ENCODE measurements at places on chromosomes 12 and 14. TPM values are rescaled to one million over a fixed set of nuclear protein-coding genes. Genes with fewer than 3 reads are reported as not detected.

PRB2 gene
- polyA plus RNA-seq: not detected

ACVRL1 gene
- polyA plus RNA-seq: 0.05 TPM

CLEC9A gene
- not detected for polyA plus RNA-seq

SOX5 gene
- not detected for polyA plus RNA-seq

AICDA gene
- polyA plus RNA-seq: 0.05 TPM

GNG2 gene
- polyA plus RNA-seq: 2.4 TPM

OR6C2 gene
- not detected for polyA plus RNA-seq

MAP1LC3B2 gene
- polyA plus RNA-seq: 1.4 TPM

COX8C gene
- not detected for polyA plus RNA-seq

RNASE4 gene
- polyA plus RNA-seq: 8.6 TPM

LMO3 gene
- polyA plus RNA-seq: not detected

COCH gene
- polyA plus RNA-seq: 27.6 TPM

ABHD4 gene
- polyA plus RNA-seq: 70.7 TPM

AMN gene
- polyA plus RNA-seq: 0.58 TPM

NUDT14 gene
- 27.8 TPM for polyA plus RNA-seq

TTC6 gene
- polyA plus RNA-seq: 0.41 TPM

FAM181A gene
- polyA plus RNA-seq: not detected

TAS2R7 gene
- not detected for polyA plus RNA-seq

MYO1H gene
- polyA plus RNA-seq: not detected

C12orf76 gene
- 13.3 TPM for polyA plus RNA-seq

PLEKHD1 gene
- polyA plus RNA-seq: 0.05 TPM

OVCH1 gene
- not detected for polyA plus RNA-seq

ACOT6 gene
- polyA plus RNA-seq: not detected

ZFP36L1 gene
- polyA plus RNA-seq: 114 TPM

RNASE3 gene
- polyA plus RNA-seq: not detected

TAS2R50 gene
- polyA plus RNA-seq: not detected

ZNF385A gene
- 14.9 TPM for polyA plus RNA-seq

OR6C4 gene
- not detected for polyA plus RNA-seq

RPGRIP1 gene
- polyA plus RNA-seq: 0.26 TPM

ZNF605 gene
- polyA plus RNA-seq: 6.5 TPM

C14orf39 gene
- polyA plus RNA-seq: not detected

GLS2 gene
- polyA plus RNA-seq: 0.44 TPM

APOF gene
- not detected for polyA plus RNA-seq

Data from A549 (cell line).